ENCODE measurements at places on chromosomes 2 and 18.

GRCh38 chr2:25290811-25291495 is 50.8 kb downstream of the DNMT3A start:
- no peak for DNase-seq

- DNase-seq: no peak
Measured at GRCh38 chr2:70984576-70985282, 6.3 kb downstream of the ANKRD53 start.

DNA sequence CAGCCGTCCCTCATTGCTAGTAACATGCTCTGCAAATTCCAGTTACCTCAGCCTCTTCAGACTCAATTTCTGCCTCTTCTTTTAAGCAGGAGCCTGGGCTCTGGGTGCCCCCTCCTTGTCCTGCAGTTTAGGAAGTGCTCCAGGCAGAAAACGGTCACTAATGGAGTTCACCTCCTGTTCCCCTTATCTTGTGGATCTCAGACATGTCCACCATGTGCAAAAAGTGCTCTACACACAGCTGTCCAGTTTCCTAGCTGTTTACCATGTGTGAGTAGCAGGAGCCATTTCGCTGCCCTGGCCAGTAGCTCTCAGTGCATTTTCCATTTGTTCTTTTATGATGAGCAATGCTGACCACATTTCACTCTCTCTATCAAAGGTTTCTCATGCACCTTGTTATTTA is 4.9 kb downstream of the SH3YL1 start:
- no peak for DNase-seq

DNA sequence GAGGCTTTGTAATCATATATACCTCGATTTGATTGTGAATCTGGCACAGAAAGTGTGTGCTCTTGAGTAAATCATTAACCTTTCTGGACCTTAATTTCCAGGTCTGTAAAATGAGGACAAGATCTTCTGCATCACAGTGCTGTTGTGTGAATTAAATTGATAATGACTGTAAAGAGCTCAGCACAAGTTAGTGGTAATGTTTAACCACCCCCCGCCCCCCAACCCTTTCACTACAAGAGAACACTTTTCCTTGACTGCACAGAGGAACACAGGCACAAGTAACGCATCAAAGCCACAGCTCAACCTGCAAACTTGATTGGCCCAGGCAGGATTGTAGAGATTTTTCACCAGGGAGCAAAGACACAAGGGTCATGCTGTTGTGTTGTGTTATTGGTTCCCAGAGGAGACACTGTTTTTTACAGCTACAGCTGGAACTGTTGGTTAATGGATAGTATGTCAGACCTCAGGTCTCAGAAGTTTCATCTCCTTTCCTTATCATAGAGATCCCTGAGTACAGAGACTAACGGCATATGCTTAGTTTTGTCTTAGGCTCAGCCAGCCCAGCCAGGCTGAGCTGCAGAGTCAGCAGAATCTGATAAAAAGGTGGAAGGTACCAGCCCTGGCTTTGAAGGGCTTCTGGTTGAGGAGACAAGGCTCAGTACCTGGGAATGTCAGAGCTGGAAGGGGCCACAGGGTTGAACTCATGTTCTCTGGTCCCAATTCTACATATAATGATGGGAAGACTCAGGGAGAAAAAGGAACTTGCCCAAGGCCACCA is 10.6 kb downstream of the SETBP1 start:
- no peak for DNase-seq

GRCh38 chr2:43391201-43391877 is 164.9 kb upstream of the ZFP36L2 start:
- DNase-seq: no peak

Data from AG04450 (cell line).